Hypothalamus (tissue), 51 donors: ENCODE measurements at places on chromosomes 3 and 15.

DNA sequence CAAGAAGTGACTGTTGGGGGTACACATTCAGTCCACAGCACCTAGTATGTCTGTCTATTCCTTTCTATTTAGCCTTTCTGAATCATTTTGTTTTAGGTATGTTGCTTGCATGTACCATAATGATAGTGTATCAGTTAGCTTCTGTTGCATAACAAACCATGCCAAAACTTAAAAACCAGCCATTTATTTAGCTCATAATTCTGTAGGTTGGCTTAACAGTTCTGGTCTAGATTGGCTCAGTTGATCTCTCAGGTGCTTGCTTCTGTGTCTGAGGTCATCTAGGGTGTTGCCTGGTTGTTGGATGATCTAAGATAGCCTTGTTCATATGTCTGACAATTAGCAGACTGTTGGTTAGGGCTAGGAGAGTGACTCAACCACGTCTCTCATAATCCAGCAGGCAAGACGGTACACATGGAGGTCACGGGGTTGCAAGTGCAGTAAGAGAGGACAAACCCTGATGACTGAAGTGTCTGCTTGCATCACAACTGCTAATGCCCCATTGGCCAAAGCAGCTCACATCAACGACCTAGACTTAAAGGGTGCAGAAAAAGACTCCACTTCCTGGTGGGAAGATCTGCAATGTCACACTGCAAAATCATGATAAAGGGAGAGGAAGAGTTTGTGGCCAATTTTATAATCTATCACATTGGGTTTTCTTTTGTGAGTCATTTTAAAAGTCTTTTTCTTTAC, 6.8 kb upstream of the PDCD6IP start:
- DNase-seq: no peak

DNA sequence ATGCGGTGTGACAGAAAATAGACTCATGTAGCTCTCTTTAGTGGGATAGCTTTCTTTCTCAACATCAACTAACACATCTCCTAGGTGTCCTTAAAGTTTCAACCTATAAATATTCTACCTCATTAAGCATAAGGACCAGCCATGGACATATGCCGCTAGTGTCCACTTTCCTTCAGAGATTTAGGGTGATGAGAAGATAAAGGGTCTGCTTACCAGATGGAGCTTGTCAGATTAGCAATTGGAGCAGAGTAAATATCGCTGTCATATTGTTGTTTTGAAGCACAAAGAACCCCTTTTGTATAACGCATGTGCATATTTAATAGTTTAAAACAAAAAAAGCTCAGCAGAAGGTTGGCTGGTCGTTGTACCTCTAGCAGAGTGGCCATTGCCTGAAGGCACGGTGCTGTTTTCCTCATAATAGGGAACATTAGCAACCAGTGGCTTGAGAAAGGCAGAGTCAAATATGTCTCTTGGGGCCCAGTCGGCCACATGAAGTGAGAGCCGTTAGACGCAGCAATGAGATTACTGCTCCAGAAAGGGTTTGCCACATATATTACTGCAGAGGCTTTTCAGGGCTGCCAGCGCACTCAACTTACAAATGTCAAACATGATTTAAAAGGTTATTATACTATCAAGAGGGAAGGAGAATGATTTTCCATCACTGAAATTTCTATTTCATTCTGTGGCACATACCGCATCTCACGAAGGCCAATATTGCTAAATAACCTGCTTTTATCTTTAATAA, 264.2 kb downstream of the ROBO2 start:
- DNase-seq: no peak

DNA sequence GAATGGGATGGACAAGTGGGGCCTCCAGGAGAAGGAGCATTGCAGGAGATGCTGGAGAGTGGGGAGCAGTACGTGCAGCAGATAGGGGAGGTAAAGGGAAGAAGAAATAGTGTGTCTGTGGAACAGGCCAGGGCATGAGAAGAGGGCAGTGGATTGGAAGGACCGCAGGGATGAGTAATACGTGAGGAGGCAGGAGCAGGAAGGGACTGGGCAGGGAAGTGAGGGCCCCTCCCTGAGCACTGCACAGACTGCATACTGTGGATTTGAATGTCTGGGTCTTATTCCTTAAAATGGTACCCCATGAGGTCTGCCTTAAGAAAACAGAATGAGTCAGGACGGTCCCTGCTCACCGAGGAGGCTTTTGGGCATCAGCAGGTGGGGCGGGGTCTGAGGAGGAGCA, 210.0 kb upstream of the NDN start:
- no peak for DNase-seq

DNA sequence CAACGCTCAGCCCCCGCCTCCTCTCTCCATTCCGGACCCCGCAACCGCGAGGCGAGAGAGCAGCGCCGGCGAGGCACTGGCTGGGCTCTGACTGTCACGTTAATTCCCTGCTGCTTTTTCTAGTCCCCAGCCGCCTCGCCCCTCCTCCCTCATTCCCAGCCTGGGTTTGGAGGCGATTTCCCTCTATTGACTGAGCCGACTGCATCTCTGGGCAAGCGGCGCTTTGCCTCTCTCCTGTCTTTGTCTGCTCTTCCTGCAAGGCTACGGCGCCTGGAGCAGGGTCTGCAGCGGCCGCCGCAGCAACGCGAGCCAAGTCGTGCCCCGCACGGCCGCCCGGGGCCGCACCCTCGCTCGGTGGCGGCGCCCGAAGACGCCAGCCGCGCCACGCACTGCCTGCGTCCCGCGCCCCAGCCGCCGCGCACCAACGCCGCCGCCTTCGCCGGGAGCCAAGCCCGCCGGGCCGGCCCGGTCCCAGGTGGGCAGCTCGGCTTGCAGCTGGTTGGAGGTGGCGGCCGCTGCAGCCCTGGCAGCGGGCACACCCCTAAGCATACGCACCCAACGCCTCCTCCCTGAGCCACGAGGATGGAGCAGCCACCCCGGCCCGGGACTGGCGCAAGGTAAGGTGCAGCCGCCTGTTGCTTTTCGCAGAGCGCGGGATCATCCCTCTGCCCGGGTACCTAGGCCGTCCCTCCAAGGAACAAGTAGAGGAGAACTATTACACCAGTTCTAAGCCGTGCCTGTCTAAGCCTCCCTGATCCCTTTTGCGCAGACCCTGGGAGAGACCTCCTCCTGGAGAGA, at the start of gene LRRC3B:
Gene LRRC3B, plus strand, starts transcription at position 152 of the 798 bp plus-strand sequence. CDS start 86,901 bp downstream, outside the sequence.
- no peak for DNase-seq

- no peak for DNase-seq
Observed at GRCh38 chr15:69762373-69763148, 309.9 kb downstream of the RPLP1 start.
